ENCODE measurements at places on chromosomes 1 and 21.

DNA sequence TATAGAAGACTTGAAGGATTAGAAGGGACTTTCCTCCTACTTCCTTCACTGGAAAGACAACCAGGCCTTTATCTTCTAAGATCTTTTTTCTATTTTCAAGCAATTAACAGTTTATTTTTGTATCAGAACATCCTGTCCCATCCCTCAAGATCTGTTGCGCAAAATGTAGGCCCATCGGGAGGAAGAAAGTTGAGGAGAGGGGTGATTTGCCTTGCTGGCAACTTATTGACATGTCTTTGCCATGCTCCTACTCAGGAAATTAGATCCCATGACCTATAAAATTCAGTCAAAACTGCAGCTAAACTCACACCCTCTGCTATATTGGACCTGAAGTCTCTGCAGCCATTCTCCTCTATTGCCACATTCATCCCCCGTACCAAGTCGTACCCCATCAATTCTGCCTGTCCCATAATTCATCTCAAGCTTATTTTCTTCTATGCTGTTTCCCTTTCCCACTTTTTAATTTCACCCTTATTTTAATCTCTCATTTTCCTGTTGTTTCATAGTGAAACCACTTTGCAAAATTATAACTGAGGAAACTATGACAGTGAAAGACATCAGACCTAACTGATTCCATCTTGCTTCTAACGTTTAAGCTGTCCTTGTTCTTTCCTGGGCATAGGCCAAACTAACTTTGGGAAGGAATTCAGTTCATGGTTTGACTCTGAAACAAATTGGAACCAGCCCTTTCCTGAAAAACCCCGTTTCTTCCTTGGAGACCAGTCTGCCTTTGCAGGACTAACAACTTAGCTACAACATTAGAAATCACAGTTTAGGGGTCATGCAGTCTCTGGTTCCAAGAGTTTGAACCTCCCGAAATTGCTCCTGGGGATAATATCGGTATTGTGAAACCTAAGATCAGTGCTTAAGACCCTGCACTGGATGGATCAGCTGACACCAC is 195.7 kb upstream of the PTBP2 start:
- peak; percentile 47 for DNase-seq

DNA sequence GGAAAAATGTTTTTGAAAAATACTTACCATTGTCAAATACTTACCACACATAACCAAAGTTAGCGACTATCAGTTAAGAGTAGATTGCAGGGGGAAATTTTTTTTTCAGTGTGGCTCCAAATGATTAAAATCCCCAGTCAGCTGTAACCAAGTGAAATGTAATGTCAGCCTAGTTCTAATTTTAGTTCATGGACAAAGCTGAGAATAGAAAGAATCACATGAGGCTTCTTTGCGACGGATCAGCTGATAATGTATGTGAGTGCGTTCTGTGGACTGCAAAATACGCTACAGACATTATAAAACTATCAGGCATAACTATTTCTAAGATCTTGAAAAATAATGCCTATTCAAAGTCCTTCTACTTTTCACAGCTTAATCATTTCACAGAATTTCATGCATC is at the start of gene LRRC39:
Gene LRRC39 (minus strand): TSS at position 166 of the 400 bp plus-strand sequence. CDS start 9,740 bp downstream, outside the sequence.
- DNase-seq = no peak

DNA sequence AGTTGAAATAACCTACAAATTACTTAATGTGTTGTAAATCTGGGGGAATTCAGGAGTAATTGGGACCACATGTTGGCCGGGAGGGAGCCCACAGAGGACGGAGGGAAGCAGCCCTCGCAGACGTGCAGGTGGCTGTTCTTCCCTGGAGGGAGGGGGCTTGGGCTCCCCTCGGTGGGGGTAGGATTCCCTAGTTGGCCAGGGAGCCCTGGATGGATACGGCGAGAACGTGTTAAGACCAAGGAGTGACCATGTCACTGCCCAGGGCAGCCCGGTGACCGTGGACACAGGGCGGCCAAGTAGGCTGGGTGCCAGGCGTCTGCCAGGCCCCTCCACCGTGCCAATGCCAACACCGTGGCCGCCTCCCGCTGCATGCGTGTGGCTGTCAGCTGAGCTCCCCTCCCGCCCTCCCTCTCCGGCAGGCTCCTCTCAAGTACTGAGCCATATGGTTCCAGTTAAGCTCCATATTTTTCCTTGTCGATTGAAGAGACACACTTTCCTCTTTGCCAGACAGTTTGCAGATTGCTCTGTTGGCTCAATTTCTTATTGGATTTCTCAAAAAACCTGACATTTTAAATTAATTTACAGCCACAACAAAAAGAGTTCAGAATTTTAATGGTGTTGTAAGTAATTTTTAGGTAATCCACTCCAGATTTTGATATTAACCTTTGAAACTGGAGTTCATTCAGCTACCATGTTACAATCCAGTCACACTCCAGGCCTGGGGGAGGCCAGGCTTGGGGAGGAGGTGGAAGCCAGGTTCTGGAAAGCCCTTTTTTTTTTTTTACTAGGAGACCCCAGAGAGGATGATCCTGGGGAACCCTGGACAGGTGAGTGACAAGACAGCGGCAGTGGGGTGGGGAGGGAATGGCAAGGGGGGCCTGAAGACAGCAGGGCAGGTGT is 71.2 kb downstream of the CASZ1 start:
- DNase-seq = no peak

- peak; percentile 81 for DNase-seq
Observed at GRCh38 chr1:47963568-47964358, 33.4 kb downstream of the TRABD2B start.

DNA sequence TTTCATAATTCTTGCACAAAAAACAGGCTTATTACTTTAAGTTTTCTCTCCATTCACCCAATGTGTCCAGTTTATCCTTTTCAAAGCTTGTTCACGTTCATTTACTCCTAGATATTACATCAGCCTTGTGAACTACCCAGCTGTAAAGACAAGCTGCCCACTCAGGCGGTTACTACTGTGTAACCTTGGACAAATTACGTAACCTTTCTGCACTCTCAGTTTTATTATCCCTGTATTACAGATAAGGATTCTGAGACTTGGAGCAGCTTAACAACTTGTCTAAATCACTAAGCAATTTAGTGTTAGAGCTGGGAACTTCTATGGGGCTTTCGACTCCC is 20.5 kb upstream of the LPAR3 start:
- DNase-seq = no peak

GRCh38 chr1:203186446-203187303 is at the start of gene CHI3L1:
Gene CHI3L1, minus strand, starts transcription at chr1:203186704. Its CDS starts 81 bp downstream, at chr1:203186623.
- no peak for DNase-seq

GRCh38 chr1:153259387-153259786 is at the start of gene LORICRIN:
Gene LORICRIN, plus strand, starts transcription at chr1:153259687. Its CDS starts 1,263 bp downstream, at chr1:153260950.
- no peak for DNase-seq

- DNase-seq = no peak
Observed at GRCh38 chr1:157277913-157278312, 139.7 kb upstream of the ETV3 start.

DNA sequence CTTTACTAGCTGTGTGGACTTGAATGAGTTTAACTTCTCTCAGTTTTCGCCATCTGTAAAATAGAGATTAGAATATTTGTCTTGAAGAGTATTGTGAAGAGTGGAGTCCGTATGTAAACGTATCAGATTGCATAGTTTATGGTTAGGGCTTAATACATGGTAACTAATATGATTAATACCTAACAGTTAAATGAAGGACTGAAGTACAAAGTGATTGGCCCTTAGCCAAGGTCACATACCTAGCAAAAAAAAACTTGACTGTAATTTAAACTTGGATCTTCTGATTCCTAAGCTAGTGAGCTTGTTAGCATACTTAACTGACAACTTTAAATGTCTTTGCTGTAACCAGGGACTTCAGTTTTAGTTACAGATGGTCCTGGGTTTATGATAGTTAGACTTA is 1.9 kb downstream of the GIPC2 start:
- DNase-seq = no peak

- no peak for DNase-seq
Observed at GRCh38 chr1:101080859-101081258, 55.3 kb upstream of the DPH5 start.

DNA sequence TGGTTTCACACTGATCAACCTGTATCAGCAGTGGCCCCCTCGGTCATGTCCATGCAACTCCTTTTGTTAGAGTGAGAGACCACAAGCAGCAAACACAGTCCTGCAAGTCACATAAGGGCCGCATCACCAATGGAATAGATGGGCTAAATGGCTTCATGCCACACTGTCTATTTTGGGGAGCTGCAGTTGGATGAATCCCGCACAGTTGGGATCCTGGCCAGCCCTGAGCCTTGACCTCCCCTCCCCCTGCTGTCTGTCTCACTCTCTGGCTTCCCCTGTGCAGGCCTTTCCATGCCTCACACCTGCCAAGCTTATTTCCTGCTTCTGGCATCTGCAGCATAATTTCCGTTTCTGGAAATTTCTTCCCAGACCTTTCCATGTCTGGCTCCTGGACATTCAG is 57.0 kb downstream of the CNIH3 start:
- no peak for DNase-seq

- DNase-seq = no peak
Observed at GRCh38 chr1:225483818-225484656, 56.2 kb upstream of the LBR start.

DNA sequence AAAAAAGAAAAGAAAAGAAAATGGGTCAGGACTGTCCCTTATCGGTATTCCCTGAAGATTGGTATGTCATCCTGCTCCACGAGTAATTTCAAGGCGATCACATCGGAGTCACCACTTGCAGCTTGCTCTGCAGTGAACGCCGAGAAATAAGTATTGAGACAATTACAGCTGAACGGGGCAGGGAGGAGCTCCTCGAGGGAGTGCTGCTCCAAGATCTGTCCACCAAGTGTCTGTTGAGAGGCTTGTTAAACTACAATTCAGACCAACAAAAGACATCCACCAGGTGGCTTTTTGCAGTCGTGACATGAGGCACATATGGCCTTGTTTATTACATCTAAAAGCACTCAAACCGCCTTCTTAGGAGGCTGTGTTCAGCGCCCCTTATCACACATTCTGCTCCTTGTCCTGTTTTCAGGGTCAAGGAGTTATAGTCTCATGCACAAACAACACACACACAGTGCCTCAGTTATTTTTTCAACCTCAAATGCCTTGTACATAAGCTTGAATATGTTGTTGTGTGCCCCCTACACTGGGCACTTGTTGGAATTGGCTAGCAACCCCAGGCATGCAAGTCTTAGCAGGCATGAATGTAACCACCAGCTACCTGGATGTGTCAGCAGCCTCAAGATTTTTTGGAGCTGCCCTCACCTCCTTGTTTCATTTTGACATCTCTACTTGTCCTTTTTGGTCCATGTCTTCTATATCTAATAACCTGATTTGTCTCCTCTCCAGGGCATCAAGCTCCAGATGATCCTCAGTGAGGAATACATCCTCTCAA is 13.0 kb upstream of the CD48 start:
- DNase-seq = no peak

- no peak for DNase-seq
Observed at GRCh38 chr1:48966583-48966982, 189.9 kb upstream of the BEND5 start.

Data from lower leg skin (tissue), 4 donors.